ENCODE measurements at places on chromosomes 13 and 19.

DNA sequence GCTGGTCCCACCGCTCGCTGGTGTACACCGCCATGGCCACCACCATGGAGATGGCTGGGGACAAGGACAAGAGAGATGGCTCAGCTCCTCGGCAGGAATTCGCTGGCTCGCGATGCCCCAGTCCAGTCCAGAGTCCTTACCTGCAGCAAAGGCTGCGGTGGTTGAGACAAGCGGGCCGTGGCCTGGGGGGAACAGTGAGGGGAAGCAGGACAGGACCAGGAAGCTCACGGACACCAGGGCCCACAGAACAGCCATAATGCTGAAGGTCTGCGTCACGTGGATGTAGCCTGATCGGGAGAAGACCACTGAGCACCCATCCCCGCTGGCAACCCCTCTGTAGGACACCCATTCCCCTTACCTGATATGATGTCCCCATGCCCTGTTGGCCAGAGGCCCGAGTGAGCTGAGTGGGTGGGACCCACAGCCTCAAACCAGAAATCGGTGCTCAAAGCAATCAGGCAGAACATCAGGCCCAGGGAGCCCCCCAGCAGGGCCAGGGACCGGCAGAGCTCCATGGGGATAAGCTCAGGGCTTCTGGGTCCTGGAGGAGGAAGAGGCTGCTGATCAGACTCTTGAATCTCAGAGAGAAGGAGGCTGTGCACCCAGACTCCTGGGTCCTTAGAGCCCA, 319 bp downstream of the NKG7 start:
- peak overlapping the region; percentile 39 for H3K4me3 ChIP-seq
- peak overlapping the region; percentile 75 for H3K27ac ChIP-seq
- no peaks in the 10 kb centered on the region for H3K27me3 ChIP-seq
- peak; percentile 81 for DNase-seq

GRCh38 chr19:3801412-3802096, 15.4 kb upstream of the MATK start:
- peaks cover 16% of the 10 kb centered on the region for H3K4me1 ChIP-seq
- no peaks in the 10 kb centered on the region for H3K36me3 ChIP-seq
- no peak overlapping the region for H3K4me3 ChIP-seq
- H3K27ac ChIP-seq = no peak overlapping the region
- peak; percentile 89 for DNase-seq

GRCh38 chr13:49464085-49464484, 20.0 kb downstream of the SETDB2 start:
- no peak overlapping the region for H3K4me3 ChIP-seq
- no peak overlapping the region for H3K27ac ChIP-seq
- H3K36me3 ChIP-seq = peaks cover 93% of the 10 kb centered on the region
- no peak for DNase-seq
- H3K4me1 ChIP-seq = no peaks in the 10 kb centered on the region

GRCh38 chr19:3343619-3344502, 22.5 kb upstream of the NFIC start:
- no peak overlapping the region for H3K27ac ChIP-seq
- DNase-seq = peak; percentile 80
- peak overlapping the region; percentile 39 for H3K4me3 ChIP-seq
- H3K27me3 ChIP-seq = no peaks in the 10 kb centered on the region
- peaks cover 35% of the 10 kb centered on the region for H3K4me1 ChIP-seq

DNA sequence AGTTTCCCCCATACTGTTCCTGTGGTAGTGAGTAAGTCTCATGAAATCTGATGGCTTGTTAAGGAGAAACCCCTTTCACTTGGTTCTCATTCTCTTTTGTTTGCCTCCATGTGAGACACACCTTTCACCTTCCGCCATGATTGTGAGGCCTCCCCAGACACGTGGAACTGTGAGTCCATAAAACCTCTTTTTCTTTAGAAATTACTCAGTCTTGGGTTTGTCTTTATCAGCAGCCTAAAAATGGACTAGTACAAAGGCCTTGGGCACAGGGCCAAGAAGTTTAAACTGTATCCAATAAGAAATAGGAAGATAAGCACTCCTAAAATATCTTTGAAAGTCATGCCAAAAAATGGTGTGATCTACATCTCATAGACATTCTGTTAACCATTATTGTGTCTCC, 176.9 kb downstream of the TBC1D4 start:
- peaks cover 4% of the 10 kb centered on the region for H3K36me3 ChIP-seq
- H3K27me3 ChIP-seq = no peaks in the 10 kb centered on the region
- DNase-seq = no peak
- H3K27ac ChIP-seq = peak overlapping the region; percentile 45
- H3K4me3 ChIP-seq = no peak overlapping the region

DNA sequence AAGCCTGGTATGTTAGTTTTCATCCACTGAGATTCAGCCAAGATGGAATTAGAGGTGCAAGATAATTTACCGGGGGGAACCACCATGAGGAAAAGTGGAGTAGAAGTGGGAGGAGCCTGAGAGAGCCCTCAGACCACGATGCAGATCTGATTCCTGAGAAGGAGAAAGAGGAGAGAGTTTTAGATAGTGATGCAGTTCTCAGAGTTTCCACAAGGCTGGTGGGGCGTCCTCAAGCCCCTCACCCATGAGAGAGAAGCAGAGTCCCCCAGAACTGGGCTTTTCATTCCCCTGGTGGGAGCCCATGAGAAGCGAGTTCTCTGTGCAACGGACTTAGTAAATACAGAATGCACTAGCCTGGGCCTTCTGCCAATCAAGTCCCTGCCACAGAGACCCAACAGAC, 18.1 kb downstream of the CEACAM5 start:
- no peaks in the 10 kb centered on the region for H3K36me3 ChIP-seq
- no peak for DNase-seq
- H3K27ac ChIP-seq = no peak overlapping the region
- H3K4me3 ChIP-seq = no peak overlapping the region
- H3K4me1 ChIP-seq = no peaks in the 10 kb centered on the region

DNA sequence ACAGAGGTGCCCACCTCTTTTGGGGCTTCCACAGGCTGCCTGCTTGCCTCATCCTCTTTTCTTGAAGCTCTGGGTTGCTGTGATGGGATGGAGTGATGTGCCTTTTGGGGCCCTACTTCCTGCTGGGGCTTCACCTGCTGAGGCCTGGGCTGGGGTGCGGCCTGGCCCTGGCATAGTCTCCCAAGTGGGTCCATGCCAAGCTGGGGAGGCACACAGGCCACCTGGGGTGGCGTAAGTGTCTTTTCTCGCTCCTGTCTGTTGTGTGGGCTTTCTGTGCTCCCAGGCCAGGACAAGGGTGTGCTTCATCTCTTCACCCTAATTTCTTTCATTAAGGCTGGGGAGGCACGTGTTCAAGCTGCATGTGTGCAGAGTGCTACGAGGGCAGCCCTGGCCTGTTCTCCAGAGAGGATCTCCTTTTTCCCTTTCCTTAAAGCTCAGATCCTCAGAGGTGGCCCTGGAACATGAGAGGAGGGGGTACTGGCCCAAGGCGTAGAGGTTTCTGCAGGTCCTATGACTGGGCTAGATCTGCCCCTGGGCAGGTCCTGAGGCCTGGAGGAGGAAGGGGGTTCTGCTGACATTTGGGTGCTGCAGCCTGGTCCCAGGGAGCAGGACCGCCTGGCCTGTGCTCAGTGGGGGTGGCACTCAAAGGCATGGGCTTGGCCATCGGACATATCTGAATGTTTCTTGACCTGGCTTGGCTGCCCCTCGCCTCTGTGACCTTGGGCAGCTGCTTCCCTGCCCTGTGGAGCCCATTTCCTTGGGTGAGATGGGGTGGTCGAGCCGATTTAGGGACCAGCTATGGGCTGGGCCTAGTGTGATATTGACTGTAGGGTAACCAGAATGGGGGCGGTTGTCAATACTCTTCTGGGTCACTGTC, 23.7 kb upstream of the RNF17 start:
- peaks cover 5% of the 10 kb centered on the region for H3K4me1 ChIP-seq
- H3K27ac ChIP-seq = no peak overlapping the region
- H3K27me3 ChIP-seq = peaks cover 20% of the 10 kb centered on the region
- H3K4me3 ChIP-seq = no peak overlapping the region
- DNase-seq = no peak

DNA sequence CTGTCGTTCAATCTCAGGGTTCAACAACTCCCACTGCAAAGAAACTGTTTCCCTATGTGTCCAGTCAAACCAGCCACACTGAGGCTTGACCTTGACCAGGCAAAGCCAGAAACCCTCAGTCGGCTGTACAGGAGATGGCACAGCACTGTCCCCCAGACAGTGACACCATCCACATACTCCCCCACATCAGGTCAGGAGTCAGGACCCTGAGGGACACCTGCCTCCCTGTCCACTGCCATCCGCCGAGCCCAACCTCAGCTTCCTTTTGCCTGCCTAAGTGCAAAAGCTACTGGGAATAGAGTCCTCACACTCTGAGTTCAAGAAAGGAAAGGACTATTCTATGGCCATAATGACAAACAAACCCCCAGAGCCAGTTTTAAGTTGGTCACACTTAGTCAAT, 66.8 kb downstream of the ATP7B start:
- no peaks in the 10 kb centered on the region for H3K36me3 ChIP-seq
- H3K4me3 ChIP-seq = no peak overlapping the region
- H3K27me3 ChIP-seq = no peaks in the 10 kb centered on the region
- H3K27ac ChIP-seq = no peak overlapping the region
- peaks cover 24% of the 10 kb centered on the region for H3K4me1 ChIP-seq

DNA sequence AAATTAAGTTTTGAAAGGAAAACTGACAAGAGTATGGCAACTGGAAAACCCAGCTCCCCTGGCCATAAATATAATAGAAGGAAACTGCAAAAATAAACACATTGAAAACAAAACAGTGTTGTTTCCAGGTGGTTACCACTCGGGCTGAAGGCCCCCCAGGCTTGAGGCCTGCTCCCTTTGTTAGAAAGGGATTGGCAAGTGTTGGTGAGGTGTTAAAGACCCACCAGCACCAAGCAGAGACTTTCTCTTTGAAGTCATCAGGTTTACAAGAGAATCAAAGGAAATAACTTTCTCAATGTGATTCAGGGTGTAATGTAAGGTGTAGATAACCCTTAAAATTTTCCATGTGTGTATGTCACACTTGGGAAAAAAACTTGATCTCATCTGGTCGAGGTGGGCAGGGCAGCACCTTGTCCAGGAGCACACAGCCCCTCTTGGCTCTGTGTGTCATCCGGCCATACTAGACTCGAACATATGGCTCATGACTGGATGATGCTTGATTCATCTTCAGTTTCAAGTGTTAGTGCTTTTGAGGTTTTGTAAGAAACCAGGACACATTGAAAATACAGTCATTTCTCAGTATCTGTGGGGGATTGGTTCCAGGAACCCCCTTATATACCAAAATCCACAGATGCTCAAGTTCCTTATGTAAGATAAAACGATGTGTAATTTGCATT, 7.8 kb downstream of the ACTN4 start:
- H3K4me3 ChIP-seq = no peak overlapping the region
- H3K27me3 ChIP-seq = no peaks in the 10 kb centered on the region
- peaks cover 100% of the 10 kb centered on the region for H3K4me1 ChIP-seq

DNA sequence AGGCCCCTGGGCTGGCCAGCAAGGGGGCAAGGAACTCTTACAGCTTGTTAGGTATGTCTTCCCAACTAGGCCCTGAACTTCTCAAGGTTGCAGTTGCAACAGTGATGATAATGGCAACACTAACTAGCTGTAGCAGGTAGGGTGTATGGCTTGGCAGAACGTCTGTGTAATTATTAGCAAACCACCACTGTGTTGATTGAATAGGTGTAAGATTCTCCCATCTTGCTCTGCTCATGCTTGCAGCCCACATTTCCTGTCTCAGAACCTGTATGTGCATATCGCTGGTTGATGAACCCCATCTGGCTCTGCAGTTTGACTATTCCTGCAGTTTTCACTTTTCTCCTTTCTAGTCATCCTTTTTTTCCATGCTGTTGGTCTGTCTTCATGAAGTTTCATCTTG, 178.8 kb downstream of the KATNAL1 start:
- H3K27me3 ChIP-seq = no peaks in the 10 kb centered on the region
- H3K4me3 ChIP-seq = no peak overlapping the region
- no peak for DNase-seq
- H3K4me1 ChIP-seq = no peaks in the 10 kb centered on the region
- no peaks in the 10 kb centered on the region for H3K36me3 ChIP-seq

DNA sequence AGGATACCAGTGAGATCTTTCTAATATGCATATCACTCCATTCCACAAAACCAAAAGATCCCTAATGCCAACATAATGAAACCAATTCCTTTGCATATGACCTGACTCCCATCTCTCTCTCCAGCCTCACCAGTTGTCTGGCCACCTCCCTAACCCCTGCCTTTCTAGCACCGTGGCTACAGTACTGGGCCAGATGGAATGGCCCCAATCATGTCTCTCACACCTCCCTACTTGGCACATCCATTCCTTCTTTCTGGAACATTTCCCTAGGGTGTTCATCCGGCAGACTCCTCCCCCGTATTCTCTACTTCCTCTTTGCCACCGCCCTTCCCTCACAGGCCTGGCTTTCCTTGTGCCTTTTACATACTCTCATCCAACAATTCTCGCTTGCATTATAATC, 62.0 kb downstream of the GPALPP1 start:
- H3K27ac ChIP-seq = no peak overlapping the region
- H3K36me3 ChIP-seq = no peaks in the 10 kb centered on the region
- no peaks in the 10 kb centered on the region for H3K27me3 ChIP-seq
- no peaks in the 10 kb centered on the region for H3K4me1 ChIP-seq
- no peak overlapping the region for H3K4me3 ChIP-seq

- no peaks in the 10 kb centered on the region for H3K4me1 ChIP-seq
Measured at GRCh38 chr13:33322543-33322809, 36.9 kb upstream of the STARD13 start.

GRCh38 chr19:35350591-35350990, 2.9 kb downstream of the FFAR1 start:
- H3K36me3 ChIP-seq = no peaks in the 10 kb centered on the region
- H3K4me3 ChIP-seq = no peak overlapping the region
- peaks cover 13% of the 10 kb centered on the region for H3K27me3 ChIP-seq
- DNase-seq = peak; percentile 78

DNA sequence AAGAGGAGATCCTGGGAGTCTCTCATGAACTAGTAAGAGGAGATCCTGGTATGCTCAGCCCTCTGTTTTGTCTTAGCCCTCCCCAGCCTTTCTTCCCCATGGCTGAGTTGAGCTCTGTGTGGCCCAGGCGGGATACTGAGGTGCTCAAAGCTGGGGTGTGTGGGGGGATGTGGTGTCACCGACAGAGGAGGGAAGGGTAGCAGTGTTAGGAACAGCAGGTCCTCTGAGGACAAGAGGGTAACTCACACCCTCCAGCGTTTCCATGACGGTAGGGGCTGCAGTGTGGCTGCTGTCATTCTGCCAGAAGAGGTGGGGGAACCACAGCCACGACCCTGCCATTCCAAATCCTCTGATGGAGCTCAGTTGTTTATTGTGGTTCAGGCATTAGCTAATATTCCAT, 691 bp downstream of the KIR2DL4 start:
- no peaks in the 10 kb centered on the region for H3K27me3 ChIP-seq
- H3K36me3 ChIP-seq = no peaks in the 10 kb centered on the region
- no peak overlapping the region for H3K4me3 ChIP-seq
- no peaks in the 10 kb centered on the region for H3K4me1 ChIP-seq

GRCh38 chr13:114263578-114263977, 17.8 kb upstream of the UPF3A start:
- peaks cover 94% of the 10 kb centered on the region for H3K36me3 ChIP-seq
- DNase-seq = no peak
- no peaks in the 10 kb centered on the region for H3K27me3 ChIP-seq
- H3K4me3 ChIP-seq = no peak overlapping the region
- H3K27ac ChIP-seq = no peak overlapping the region

- no peak for DNase-seq
- no peak overlapping the region for H3K4me3 ChIP-seq
- no peak overlapping the region for H3K27ac ChIP-seq
Measured at GRCh38 chr19:19224150-19224851, 12.5 kb downstream of the NCAN start.

GRCh38 chr13:108495646-108496361, 133.6 kb upstream of the MYO16 start:
- no peak for DNase-seq
- peak overlapping the region; percentile 34 for H3K4me3 ChIP-seq
- H3K27me3 ChIP-seq = peaks cover 32% of the 10 kb centered on the region
- no peaks in the 10 kb centered on the region for H3K36me3 ChIP-seq
- H3K4me1 ChIP-seq = peaks cover 6% of the 10 kb centered on the region
- H3K27ac ChIP-seq = no peak overlapping the region

All from spleen (tissue), 13 donors.